ENCODE measurements at places on chromosomes 1 and 21.

DNA sequence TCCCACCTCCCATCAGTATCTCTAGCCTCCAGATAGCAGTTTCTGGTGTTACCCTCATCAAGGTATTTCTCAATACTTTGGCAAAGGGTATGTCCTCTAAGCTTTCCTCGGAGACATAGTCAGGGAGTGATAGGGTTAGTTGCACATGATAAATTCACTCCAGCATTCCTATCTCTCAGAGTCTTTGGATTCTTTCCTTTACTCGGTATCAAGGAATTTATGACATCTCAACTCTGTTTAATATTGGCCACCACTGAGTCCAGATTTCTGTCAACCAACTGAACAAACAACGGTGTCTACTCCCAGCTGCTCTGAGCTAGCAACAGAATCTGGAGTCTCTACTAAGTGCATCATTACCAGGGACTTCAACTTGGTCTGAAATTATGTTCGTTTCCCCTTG is 233.4 kb downstream of the TM2D1 start:
- no peak for DNase-seq

- DNase-seq, result no peak
Observed at GRCh38 chr1:185245466-185245865, 71.6 kb downstream of the IVNS1ABP start.

DNA sequence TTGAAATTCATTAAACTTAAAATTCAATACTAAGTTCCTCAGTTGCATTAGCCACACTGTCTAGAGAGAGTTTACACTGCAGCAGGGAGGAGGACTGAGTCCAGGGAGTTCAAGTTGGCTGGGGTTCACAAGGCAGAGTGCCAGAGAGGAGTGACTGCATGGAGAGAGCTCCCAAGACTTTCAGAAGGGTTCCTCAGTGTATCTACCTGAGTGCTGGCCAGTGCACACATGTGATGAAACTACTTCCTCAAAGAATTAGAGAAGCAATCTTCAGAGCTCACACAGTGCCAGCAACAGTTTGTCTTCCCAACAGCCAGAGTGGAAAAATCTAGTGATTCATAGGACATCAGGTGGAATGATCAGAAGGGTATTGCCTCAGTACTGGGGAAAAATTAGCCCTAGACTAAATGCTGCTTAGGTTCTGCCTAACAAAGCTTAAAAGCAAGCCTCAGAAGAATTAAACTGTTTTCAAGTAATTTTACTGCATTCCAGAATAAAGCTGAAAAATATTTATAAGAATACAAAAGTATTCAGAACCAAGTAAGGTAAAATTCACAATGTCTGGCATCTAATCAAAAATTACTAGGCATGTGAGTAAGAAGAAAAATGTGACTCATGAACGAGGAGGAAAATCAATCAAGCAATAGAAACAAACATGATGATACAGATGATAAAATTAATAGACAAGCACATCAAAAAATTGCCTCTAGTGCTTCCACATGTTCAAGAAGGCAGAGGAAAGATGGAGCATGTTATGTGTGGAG is 10.4 kb upstream of the WNT3A start:
- DNase-seq, result no peak

GRCh38 chr1:218771931-218772330 is 401.7 kb upstream of the LYPLAL1 start:
- DNase-seq, result no peak

- no peak for DNase-seq
Observed at GRCh38 chr1:2783069-2783434, 18.4 kb downstream of the TTC34 start.

DNA sequence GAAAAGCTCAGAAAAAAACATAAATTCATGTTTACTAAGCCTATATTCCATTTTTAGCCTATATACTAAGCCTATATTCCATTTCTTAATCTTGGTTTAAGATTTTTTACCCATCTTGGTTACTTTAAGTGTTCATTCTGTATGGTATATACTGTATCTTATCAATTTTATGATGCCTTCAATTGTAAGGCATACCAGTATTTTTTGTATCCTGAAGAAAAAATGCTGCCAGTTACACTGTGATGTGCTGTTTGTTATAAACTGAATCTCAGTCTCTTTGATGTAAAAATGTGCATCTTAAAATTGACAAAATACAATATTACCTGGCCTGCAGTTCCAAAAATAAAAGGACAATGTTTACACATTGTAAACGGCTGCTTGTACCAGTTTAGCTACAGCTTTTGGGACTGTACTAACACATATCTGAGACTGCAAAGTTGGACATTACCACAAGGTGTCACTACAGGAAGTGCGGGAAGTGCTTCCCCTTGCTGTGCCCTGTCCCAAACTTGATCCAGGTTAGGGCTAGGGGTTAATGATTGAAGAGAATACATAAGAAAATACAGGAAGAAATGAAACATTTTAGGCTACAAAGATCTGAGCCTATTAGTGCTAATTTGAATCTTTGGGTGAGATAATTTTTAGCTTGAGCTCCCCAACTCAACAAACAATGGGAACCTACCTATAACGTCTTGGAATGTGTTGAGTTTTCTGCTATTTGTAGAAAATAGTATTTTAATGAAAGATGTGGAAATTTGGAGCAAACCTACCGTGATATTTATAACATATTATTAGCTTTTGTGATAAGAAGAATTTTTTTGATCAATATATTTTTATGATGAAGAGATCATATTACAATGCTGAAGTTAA is 108.9 kb downstream of the LBR start:
- DNase-seq, result no peak

DNA sequence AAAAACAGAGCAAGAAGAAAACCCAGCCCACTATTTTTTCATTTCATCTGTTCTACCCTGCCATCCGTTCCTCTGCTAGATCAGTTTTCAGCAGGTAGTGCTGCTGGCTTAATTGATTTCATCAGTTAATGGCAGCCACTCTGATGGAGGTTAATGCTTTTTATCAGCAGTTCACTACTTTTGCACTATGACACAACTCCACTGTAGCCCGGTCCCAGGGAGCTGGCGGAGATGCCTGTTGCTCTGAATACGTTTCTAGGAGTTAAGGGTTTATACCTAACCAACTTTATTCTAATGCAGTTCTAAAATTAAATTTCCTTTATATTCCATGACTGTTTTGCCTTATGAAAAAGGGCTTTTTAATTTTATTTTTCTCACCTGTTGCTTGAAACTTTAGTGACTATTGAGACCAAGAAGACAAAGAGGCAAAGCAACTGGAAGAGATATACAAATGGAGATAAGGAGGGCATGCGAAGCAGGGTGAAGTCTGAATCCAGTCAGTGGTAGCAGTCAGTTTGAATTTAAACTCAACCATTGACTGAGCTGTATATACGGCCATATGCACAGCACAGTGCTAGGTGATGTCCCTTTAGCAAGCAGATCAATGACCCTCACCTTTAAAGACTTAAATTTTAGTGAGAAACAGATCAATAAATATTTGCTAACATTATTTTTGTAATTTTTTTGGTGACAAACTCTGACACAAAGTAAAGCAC is 477.9 kb downstream of the LMO4 start:
- DNase-seq, result no peak

GRCh38 chr1:10962483-10962882 is 50.0 kb upstream of the TARDBP start:
- no peak for DNase-seq

DNA sequence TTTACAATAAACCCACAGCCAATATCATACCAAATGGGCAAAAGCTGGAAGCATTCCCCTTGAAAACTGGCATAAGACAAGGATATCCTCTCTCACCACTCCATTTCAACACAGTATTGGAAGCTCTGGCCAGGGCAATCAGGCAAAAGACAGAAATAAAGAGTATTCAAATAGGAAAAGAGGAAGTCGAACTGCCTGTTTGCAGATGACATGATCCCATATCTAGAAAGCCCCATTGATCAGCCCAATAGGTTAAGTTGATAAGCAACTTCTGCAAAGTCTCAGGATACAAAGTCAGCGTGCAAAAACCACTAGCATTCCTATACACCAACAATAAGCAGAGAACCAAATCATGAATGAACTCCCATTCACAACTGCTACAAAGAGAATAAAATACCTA is 235.5 kb downstream of the DPYD start:
- DNase-seq, result no peak

DNA sequence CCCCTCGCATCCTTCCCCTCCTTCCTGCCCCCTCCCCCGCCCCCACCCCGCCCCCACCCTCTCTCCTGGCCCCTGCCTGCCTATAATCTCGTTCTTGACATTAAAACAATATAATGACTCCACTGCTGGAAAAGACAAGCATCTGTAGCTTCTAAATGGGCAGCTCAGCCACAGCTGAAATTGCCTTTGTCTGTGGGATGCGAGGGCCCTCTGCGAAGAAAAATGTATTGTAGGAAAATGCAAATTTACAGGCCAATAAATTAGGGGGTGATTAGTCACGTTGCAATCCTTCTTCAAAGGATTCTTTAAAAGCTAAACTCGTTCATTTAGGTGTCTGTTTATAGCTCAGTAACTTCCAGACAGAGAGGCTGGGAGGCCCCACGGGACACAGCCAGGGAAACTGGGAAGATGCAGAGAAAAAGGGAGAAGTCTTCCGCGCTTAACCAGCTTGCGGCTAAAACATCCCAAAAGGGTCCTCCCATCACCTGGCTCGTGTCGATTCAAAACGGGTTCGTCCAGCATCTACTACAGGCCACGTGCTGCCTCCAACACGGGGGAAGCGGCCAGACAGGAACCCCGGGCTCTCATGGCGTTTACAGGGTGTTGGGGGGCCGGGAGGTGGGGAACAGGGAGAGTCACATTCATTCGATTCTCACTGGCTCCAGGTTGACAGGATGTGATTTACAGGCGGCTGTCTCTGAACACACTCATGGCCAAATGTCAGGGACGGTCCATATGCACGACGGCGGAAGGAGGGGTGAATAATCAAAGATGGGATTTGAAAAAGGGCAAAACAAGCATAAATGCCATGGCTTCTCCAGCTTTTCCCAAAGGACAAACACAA is 100.5 kb upstream of the ZBTB40 start:
- no peak for DNase-seq

- no peak for DNase-seq
Observed at GRCh38 chr1:207882692-207883091, 28.2 kb downstream of the CD34 start.

GRCh38 chr1:190328361-190328760 is 149.3 kb downstream of the BRINP3 start:
- no peak for DNase-seq
